ENCODE measurements at places on chromosomes 16 and 17.

- DNase-seq, result no peak
Measured at GRCh38 chr17:15106540-15106939, 158.6 kb downstream of the PMP22 start.

- DNase-seq, result no peak
Measured at GRCh38 chr17:48541036-48541576, 3.8 kb downstream of the HOXB2 start.

GRCh38 chr17:17035490-17035889 is 6.8 kb upstream of the MPRIP start:
- DNase-seq, result no peak

GRCh38 chr17:73506470-73507435 is 137.5 kb downstream of the SDK2 start:
- DNase-seq, result peak; percentile 7

DNA sequence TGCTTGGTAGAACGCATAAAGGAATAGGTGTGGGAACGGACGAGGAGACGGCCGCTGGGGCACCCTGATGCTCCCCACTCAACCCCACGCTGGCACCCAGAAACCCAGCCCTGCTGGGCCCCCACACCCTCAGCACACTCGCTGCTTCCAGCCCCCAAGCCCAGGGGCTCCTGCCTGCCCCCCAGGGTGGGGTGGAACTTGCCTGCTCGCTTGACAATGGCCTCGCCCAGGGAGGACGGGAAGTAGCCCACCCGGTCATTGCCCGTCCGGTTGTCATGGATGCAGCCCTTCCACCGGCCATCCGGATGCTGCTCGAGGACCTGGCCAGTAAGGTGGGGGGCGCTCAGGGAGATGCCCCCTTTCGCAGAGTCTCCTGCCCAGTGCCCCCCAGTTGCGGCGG is 9.9 kb downstream of the CASKIN1 start:
- no peak for DNase-seq

Data from NCI-H748 treated with DMSO at 0.1 percent for 48 hours (cell line).